ENCODE measurements at places on chromosomes 4 and X.

GRCh38 chrX:776061-776460 lies 145.5 kb downstream of the SHOX start:
- DNase-seq = no peak

- no peak for DNase-seq
These were observed 692 bp upstream of the SLC9A7 start for GRCh38 chrX:46759645-46759974.

- DNase-seq = no peak
These were observed 33.5 kb upstream of the SCRG1 start for GRCh38 chr4:173432430-173432829.

DNA sequence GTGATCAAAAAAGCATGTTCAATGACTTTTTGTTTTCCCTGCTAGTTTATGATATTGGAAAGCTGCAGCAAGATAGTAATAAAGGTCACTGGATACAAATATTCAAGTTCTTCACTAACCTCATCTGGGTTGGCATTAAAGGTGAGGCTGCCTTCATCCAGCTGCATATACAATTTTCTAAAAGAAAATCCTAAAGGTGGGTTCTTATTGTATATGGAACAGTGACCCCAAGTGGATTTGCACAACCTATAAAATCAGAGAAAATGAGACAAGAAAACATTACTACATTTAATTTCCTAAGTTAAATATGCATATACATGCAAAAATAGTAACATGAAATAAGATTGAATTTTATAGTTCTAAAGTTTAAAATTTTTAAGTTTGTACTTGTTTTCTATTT lies 23.9 kb downstream of the FBXO8 start:
- no peak for DNase-seq

- DNase-seq = no peak
These were observed 274.6 kb downstream of the NAF1 start for GRCh38 chr4:162891788-162892707.

DNA sequence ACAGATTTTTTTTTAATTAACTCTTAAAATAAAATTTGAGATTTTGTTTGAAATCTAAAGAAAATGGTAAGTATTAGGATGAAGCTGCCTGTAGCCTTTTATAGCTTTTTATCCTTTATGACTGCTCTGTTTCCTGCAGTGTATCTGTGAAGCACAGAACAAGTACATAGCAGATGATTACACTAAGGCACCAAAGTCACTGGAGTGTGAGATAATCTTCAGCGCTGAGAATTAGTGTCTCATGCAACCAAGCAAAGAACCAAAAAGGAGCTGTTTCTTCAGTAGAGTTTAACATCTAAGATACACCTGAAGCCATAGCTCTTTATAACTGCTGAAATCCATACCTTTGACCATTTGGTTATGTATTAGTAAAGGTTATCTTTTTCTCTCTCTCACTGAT lies 1989.8 kb upstream of the PCDH10 start:
- no peak for DNase-seq

DNA sequence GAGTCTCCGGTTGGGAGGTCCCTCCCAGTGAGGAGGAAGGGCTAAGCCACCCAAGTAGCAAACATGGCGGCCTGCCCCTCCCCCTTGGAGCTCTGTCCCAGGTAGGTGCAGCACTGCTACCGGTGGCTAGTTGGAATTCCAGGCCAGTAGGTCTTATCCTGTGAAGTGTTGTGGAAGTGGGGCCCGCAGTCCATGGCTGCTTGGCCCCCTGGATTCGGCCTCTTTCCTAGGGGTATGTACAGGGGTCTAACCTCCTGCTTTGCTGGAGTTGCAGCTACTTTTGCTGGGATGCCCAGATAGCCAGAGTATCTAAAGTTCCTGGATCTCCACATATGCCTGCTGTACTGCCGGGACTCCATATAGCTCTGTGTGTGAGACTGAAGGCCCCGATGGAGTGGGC lies 9.9 kb upstream of the TMSB15C start:
- DNase-seq = no peak

GRCh38 chr4:13323921-13324320 lies 160.2 kb downstream of the RAB28 start:
- no peak for DNase-seq

DNA sequence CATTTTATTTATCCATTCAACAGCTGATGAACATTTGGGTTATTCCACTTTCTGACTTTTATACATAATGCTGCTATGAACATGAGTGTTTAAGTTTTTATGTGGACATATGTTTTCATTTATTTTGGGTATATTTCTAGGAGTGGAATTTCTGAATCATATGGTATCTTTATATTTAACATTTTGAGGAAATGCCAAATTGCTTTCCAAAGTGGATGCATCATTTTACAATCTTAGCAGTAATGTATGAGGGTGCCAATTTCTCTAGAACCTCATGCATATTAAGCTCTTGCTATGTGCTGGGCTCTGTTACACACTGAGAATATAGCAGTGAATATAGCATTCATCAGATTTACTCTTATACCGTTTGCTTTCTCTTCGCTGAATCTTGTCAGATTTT lies 983.7 kb downstream of the STIM2 start:
- DNase-seq = no peak

- no peak for DNase-seq
These were observed 297.3 kb upstream of the LCORL start for GRCh38 chr4:18318682-18319388.

GRCh38 chr4:33058998-33059397 lies 2338.8 kb downstream of the PCDH7 start:
- DNase-seq = no peak

DNA sequence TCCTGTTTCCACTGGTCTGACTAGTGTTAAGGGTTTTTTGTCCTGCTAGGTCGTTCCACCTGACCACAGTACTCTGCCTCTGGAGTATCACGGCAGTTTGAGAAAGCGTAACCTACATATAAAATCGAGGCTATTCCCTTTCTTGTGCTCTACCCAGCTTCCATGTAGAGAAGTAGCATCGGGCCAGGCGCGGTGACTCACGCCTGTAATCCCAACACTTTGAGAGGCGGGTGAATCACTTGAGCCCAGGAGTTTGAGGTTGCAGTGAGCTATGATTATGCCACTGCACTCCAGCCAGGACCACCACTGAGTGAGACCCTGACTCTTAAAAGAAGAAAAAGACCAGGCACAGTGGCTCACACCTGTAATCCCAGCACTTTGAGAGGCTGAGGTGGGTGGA lies 7.5 kb downstream of the PPEF1 start:
- no peak for DNase-seq

Data from activated T-helper 9 cell treated with anti-CD3 and anti-CD28 coated beads, Interleukin-2, amount 50 U/mL, for 16 hours (primary cell).